ENCODE measurements at places on chromosomes 11 and 22.

DNA sequence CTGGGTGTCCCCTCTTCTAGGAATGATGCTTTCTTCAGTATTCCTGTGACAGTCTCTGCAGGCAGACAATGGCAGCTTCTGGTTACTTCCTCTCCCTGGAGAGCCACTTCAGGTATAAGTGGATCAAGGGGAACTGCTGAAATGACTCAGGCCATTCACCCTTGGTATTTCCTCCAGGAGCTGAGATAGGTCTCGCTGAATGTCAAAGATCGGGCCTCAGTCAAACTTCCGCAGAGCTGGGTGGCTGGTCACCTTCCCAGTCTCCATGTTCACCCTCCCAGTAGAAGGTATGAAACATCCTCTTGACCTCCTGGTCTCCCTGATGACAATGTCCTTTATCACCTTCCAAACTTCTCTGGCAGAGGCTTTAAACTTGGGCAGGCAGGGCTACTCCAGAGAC, 1.8 kb upstream of the ANKK1 start:
- peaks cover 12% of the 10 kb centered on the region for H3K27me3 ChIP-seq
- no peak overlapping the region for H3K27ac ChIP-seq
- no peak for DNase-seq
- no peaks in the 10 kb centered on the region for H3K36me3 ChIP-seq
- no peak overlapping the region for H3K4me3 ChIP-seq

DNA sequence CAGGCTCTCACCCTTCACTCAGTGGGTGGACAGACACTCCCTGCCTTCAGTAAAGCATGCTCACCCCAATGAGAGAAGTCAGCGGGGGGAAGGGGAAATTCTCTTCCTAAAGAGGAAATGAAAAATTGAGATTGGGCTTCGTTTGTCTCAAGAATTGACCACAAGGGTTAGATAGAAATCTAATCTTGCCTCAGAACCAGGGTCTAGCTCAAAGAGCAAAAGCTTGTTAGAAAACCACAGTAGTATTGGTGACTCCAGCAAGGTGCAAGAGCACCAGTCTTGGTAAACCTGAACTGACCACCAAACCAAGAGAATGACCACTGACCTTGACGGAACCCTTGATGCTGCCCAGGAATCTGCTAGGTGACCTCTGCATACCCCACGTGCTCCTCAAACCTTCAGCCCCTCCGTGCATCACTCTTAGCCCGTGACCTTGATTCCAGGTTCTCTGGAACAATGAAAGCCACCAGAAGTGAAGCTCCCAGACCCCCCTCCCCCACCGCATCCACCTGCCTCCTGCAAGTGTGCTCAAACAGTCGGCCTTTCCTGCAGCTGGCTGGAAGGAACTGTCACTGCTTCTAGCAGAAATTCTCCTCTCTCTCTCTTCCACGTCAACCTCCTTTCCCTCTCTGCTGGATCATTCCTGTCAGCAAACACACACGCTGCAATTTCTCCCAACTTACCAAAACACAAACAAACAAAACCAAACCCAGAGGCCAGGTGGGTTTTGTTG, 3.1 kb upstream of the TMA7B start:
- H3K4me3 ChIP-seq: no peak overlapping the region
- peaks cover 6% of the 10 kb centered on the region for H3K4me1 ChIP-seq
- H3K27ac ChIP-seq: no peak overlapping the region
- no peak for DNase-seq

- H3K36me3 ChIP-seq: peaks cover 32% of the 10 kb centered on the region
- H3K4me1 ChIP-seq: no peaks in the 10 kb centered on the region
- no peak for DNase-seq
- H3K27ac ChIP-seq: no peak overlapping the region
- H3K4me3 ChIP-seq: no peak overlapping the region
These were observed 37.6 kb downstream of the NAT10 start for GRCh38 chr11:34143048-34143447.

GRCh38 chr11:64586366-64586765, 4.7 kb upstream of the SLC22A12 start:
- no peak overlapping the region for H3K4me3 ChIP-seq
- no peaks in the 10 kb centered on the region for H3K27me3 ChIP-seq
- DNase-seq: no peak
- no peak overlapping the region for H3K27ac ChIP-seq
- H3K4me1 ChIP-seq: no peaks in the 10 kb centered on the region

DNA sequence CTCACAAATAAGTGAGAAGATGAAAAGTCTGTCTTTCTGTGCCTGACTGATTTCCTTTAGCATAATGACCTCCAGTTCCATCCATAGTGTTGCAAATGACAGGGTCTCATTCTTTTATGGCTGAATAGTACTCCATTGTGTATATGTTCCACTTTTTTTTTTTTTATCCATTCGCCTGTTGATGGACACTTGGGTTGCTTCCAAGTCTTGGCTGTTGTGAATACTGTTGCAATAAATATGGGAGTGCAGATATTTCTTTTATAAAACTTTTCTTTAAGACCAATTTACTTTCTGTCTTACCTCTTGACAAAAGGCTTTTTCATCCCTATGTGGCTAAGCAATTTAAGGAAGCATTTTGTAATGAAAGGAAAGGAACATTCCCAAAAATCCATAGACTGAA, 104.6 kb downstream of the MUC15 start:
- no peak for DNase-seq
- no peaks in the 10 kb centered on the region for H3K36me3 ChIP-seq
- H3K4me3 ChIP-seq: no peak overlapping the region

DNA sequence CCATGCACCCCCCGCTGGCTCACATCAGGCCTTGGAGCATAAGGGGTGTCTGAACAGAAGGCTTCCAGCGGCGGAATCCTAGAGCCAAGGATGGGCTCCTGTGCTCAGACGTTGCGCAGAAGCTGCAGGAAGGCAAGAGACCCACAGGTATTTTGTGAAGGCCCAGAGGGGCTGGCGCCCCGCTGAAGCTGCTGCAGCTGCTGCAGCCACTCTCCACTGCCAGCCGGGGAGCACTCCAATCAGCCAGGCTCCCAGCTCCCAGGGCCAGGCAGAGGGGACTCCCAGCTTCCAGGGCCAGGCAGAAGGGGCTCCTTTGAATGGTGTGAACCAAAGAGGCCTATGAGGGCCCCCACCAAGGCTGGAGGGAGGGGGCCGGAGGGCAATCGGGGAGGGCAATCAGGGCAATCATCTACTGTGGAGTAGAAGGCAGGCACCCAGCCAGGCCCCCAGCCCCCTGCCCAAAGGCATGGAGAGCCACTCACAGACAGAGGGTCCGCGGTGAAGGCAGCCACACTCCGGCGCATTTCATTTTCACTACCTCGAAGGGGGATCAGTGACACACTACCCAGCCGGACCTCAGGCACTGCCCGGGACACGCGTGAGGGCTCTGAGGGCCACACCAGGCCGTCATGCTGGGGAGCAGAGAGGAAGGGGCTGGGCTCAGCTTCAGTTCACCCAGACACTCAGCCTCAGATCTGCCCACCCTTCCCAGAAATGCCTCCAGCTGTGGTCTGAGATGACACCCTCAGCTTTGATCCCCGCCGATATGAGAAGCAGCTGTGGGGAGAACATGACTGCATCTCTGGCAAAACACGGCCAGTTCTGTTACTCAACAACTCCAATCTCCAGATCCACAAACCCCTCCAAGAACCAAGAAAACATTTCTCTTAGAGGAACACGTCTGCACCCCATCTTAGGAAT, 11.6 kb upstream of the PDE2A start:
- H3K4me1 ChIP-seq: peaks cover 13% of the 10 kb centered on the region
- no peak for DNase-seq
- peaks cover 8% of the 10 kb centered on the region for H3K36me3 ChIP-seq
- H3K4me3 ChIP-seq: no peak overlapping the region
- peak overlapping the region; percentile 31 for H3K27ac ChIP-seq
- no peaks in the 10 kb centered on the region for H3K27me3 ChIP-seq

GRCh38 chr11:114077482-114078305, 18.2 kb downstream of the ZBTB16 start:
- no peak for DNase-seq
- no peaks in the 10 kb centered on the region for H3K4me1 ChIP-seq
- no peaks in the 10 kb centered on the region for H3K36me3 ChIP-seq
- peaks cover 2% of the 10 kb centered on the region for H3K27me3 ChIP-seq
- H3K27ac ChIP-seq: no peak overlapping the region

DNA sequence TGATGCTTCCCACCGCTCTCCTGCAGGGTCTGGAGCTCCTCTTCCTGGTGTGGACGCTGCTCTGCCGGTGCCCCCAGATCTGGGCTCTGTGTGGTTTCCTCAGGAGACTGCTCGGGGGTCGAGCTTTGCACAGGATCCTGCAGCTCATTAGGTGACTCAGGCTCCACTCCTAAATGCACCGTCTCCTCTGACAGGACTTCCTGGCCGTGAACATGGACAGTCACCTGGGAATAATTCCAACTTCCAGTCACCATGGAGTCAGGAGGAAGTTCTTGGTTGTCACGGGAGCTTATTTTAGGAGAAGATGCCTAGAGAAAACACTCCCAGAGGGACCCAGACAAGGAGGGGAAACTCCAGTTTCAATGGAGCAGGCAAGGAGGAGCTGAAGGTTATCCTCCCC, 11.9 kb downstream of the ZNF202 start:
- H3K27ac ChIP-seq: no peak overlapping the region
- no peaks in the 10 kb centered on the region for H3K27me3 ChIP-seq
- no peak overlapping the region for H3K4me3 ChIP-seq
- H3K36me3 ChIP-seq: peaks cover 20% of the 10 kb centered on the region
- no peaks in the 10 kb centered on the region for H3K4me1 ChIP-seq

DNA sequence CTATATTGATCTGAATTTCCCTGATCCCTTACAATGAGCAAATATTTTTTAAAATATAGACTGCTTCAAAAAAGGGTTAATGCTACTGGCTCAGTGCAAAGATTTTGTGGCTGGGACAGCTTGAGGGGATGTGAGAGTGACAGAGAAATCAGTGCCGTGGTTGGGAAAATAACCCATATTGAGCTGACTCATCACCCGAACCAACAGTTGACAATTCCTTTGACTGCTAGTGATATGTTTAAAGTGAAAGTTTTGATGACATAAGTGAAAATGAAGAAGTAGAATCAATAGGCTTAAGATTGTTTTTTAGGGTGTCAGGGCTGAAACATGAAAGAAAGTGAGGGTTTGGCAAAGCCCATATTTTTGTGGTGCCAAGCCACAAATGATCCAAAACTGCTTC, 257.1 kb upstream of the TENM4 start:
- no peaks in the 10 kb centered on the region for H3K27me3 ChIP-seq
- H3K27ac ChIP-seq: no peak overlapping the region
- no peak for DNase-seq

DNA sequence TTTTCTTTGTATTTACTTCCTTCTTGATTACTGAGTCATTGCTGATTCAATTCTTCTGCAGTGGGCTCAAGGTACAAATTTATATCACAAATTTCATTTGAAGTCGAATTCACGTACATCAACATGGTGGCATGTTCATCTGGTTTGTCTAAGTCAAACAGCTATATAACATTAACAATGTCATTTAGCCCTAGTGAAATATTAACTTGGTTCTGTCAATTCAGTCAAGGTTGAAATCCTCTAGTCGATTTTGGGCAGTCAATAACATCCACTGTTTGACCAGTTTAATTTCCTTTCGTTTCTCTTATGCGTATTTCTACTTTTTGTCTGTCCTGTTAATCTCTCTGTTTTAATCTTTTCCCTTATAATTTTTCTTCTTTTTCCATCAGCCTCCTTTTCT, 4.1 kb upstream of the ATXN10 start:
- H3K4me1 ChIP-seq: no peaks in the 10 kb centered on the region
- no peaks in the 10 kb centered on the region for H3K36me3 ChIP-seq
- DNase-seq: no peak
- H3K4me3 ChIP-seq: no peak overlapping the region

- no peaks in the 10 kb centered on the region for H3K27me3 ChIP-seq
- no peak overlapping the region for H3K4me3 ChIP-seq
- no peaks in the 10 kb centered on the region for H3K36me3 ChIP-seq
- H3K27ac ChIP-seq: no peak overlapping the region
- peaks cover 3% of the 10 kb centered on the region for H3K4me1 ChIP-seq
These were observed 23.7 kb downstream of the RRP8 start for GRCh38 chr11:6579681-6580080.

- H3K27ac ChIP-seq: peak within 1 kb of the TSS; percentile 89
- H3K36me3 ChIP-seq: peaks cover 27% of the 10 kb centered on the region
- no peak within 1 kb of the TSS for H3K4me3 ChIP-seq
- DNase-seq: no peak
- no peaks in the 10 kb centered on the region for H3K27me3 ChIP-seq
These were observed at the start of gene FERMT3 for GRCh38 chr11:64206457-64207255. FERMT3 (plus strand) TSS chr11:64206721; CDS start chr11:64207365, 644 bp downstream.

- H3K27me3 ChIP-seq: no peaks in the 10 kb centered on the region
- DNase-seq: no peak
- no peaks in the 10 kb centered on the region for H3K36me3 ChIP-seq
- H3K4me3 ChIP-seq: no peak overlapping the region
- H3K4me1 ChIP-seq: no peaks in the 10 kb centered on the region
These were observed 135.4 kb upstream of the LARGE1 start for GRCh38 chr22:34055525-34056200.

DNA sequence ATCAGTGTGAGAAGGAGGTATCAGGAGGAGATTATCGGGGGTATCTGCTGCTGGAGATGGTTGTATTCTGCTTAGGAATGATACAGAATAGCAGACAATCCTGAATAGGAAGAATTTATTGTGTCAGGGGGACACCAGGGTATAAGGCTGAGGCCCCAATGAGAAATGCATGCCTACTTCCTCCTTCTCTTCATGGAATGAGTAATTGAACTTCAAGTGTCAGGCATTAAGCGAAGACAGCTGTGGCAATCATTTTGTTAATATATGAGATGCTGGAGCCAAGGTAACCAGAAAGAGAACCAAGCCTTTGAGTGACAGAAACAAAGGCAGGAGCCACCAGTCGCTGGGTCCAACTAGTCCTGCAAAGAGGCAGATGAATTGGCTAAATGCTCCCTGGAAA, 49.1 kb downstream of the KIRREL3 start:
- no peaks in the 10 kb centered on the region for H3K36me3 ChIP-seq
- H3K27me3 ChIP-seq: no peaks in the 10 kb centered on the region
- H3K4me1 ChIP-seq: peaks cover 6% of the 10 kb centered on the region
- DNase-seq: no peak

GRCh38 chr22:42714768-42715390, 5.8 kb downstream of the A4GALT start:
- no peaks in the 10 kb centered on the region for H3K27me3 ChIP-seq
- no peak overlapping the region for H3K4me3 ChIP-seq
- no peaks in the 10 kb centered on the region for H3K4me1 ChIP-seq

DNA sequence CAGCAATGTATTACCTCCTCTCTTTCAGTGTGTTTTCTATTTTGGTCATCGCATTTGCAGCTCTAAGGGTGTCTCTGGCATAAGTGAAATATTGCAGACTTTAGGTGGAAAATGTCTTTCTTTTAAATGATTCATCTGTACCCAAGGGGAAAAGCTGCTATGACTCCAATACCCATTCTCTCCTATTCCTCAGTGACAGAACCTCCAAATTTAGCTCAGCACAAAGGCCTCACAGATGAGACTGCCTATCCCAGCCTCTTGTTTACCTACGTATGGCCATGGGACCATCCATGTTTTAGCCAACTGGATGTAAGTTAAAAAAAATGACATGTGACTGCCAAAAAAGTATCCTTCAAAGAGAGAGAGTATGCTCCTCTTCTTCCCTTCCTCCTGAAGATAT, 7.9 kb downstream of the MTMR2 start:
- no peak overlapping the region for H3K4me3 ChIP-seq
- no peaks in the 10 kb centered on the region for H3K36me3 ChIP-seq
- peaks cover 10% of the 10 kb centered on the region for H3K4me1 ChIP-seq
- DNase-seq: no peak
